ENCODE measurements at places on chromosomes 5 and 9.
A peak's percentile ranks its signal among the peaks of the same experiment; 100 is the strongest.

- DNase-seq: no peak
Observed at GRCh38 chr5:40628407-40628806, 51.3 kb upstream of the PTGER4 start.

DNA sequence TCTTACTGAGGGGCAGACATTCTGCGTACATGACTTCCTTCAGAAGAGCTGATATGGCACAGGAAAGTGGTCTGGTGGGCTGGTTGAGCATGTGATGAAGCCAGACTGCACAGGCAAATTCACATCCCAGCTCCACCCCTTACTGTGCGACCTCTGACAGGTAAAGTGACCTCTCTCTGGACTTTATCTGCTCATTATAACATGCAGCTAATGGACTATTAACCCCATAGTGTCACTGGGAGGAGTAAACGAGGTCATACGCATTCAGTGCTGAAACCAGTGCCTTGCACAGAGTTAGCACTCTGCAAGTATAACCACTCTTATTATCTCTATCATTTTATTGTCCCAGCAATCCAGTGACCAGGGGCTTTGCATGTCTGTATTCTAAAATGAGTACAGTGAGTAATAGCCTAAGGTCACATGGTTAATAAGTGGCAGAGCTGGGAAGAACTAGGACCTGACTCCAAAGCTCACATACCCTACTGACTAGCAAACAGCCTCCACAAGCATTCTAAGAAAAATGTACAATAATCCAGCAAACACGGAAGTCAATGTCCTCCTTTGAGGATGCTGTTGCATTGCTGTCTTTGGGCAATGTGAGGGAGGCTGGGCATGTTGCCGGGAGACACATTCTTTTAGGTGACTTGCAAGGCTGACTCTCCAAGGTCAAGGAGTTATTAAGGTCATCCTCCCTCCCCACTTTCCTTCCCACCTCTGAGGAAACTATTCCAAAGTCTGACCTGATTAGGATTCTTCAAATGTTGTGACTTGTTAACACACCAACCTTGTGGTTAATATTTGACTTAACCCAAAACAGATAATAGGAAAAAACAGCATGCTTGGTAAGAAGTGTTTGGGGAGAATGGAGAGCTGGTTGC is 19.0 kb downstream of the GLRX start:
- peak; percentile 91 for DNase-seq

- no peak for DNase-seq
Observed at GRCh38 chr9:77710965-77711648, 63.0 kb upstream of the GNA14 start.

DNA sequence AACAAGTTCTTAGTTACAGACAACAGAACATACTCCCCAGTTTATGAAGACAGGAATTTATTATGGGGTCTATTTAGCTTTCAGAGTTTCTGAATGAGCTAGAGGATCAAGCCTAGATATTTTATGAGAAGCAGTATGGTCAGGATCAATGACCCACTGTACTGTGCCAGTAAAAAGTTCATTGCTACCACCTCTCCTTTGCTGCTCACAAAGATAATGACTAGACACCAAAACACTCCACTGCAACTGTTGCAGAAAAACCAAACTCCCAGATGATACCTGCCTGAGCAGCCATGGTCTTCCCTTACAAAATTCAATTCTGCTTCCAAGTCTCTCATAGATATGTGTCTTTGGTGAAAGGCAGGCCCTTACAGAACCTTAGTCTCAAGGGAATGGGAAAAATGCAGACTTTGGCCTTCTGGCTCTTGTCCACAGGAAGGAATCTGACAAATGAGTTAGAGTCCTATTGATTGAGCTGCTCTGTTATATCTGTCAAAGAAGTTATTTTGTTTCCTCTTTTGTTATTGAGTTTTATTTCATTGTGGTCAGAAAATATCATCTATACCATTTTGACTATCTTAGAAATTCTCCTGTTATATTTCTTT is 74.7 kb upstream of the RASGRF2 start:
- no peak for DNase-seq

DNA sequence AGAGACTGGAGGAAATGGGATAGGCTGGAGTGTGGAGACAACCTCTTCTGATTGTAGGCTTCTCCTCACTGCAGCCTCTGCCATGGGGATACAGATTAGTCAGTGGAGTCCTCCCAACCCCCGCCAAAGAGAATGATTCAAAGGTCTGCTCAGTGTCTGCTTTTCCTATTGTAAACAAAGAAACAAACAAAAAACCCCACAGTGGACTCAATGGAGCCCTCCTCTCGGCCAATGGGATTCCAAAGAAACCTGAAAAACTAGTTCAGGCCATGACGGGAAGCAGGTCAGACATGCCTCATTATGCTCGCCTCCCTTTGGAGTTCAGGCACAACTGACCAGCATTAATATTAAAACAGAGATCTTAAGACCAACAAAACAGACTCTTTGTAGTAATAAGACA is 85.8 kb downstream of the SEC61B start:
- peak; percentile 30 for DNase-seq

DNA sequence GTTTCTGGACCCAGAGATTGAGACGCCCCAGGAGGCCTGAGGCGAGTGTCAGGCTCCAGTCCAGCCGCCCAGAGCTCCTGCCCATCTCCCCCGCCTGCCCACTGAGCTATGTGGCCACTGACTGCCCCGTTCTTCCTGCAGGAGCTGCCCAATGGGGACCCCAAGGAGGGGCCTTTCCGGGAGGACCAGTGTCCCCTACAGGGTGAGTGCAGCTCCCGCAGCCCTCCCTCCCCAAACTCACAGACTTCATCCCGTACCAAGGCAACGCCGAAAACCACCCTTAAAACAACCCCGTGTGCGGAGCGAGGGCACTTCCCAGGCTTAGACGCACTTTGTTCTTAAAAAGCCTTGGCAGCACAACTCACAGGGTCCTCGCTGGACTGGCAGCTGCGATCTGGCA is 23.4 kb downstream of the NKD2 start:
- no peak for DNase-seq
